Colonic mucosa (tissue), 4 donors: ENCODE measurements at places on chromosomes 6 and 20. TPM values are rescaled to one million over a fixed set of nuclear protein-coding genes. Genes with fewer than 3 reads are reported as not detected.

DNA sequence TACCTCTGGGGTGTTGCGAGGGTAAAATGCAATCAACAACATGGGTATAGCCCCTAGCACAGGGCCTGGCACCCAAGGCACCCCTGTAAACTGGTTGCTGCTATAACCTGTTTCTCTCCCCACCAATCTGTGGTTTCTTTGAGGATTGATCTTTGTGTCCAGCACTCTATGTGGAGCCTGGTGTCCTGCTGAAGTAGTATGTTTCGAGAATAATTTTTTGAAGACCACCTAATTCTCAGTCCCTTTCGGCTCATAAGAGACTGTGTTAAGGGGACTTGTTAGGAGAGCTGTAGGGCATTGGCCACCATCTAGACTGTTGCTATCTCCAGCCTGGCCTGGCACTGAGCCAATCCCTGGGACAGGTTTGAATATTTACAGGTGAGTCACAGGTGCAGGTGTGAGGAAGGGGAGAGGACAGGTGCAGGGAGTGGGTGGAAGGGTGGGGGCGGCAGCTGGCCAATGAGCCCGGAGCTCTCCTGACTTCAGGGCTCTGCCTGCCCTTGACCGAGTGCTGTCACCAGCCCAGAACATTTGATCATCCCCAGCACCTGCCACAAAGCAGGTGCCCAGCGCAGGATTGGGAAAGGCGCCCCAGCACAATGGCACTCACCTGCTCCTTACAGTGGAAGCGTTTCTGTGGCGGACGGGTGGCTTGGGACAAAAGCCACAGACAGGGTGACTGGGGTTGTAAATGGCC lies 8.1 kb upstream of the C20orf144 start:
- peak; percentile 94 for DNase-seq

SIRPB1 gene
- 1.0 TPM for total RNA-seq

DNA sequence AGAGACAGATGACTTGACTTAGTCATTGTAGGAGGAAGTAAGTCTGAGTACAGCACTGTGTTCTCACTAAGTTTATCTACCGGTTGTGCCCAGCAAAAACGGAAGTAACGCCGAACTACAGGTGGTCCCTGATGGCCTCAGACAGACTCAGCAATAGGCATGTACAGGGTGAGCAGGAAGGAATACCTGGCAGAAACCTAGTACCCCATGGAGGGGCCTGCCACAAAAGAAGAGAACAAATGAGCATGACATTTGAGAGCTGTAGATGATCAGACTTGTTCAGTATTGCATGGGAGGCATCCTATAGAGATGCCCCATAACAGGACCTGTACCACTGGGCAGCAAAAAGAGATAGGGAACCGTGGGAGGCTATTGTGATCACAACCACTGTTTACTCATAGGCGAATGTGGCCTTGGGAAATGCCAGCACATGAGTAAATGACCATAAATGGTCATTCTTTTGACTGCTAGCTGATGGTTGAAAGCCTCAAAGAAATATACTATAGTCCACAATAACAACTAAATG lies 106.4 kb upstream of the TAB2 start:
- DNase-seq = no peak

MLIP gene
- 1.2 TPM for total RNA-seq

- no peak for DNase-seq
Measured at GRCh38 chr20:62935968-62936585, 1.9 kb upstream of the GID8 start.

- DNase-seq = no peak
Measured at GRCh38 chr20:53793783-53794383, 200.2 kb upstream of the ZNF217 start.

FOXC1 gene
- 0.69 TPM for total RNA-seq

DNA sequence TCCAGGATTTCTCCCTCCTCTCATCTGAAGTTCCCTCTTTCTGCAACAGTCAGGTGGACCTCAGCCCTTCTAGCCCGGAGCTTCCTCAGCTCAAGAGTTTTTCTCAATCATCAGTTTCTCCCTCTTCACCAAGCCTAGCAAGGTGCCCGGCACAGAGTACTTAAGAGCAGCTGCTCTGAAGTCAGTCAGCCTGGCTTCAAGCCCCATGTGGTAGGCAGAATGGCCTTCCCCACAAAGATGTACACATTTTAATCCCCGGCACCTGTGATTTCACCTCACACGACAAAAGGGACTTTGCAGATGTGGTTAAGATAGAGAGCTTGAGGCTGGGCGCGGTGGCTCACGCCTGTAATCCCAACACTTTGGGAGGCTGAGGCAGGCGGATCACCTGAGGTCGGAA lies 15.1 kb upstream of the RBPJL start:
- DNase-seq = no peak

MOXD1 gene
- 5.6 TPM for total RNA-seq

GRCh38 chr20:25081065-25081729 lies 744 bp downstream of the VSX1 start:
- no peak for DNase-seq

GRCh38 chr6:225907-226306 lies 66.4 kb upstream of the DUSP22 start:
- DNase-seq = no peak

- DNase-seq = peak; percentile 70
Measured at GRCh38 chr6:2209226-2209809, 36.1 kb downstream of the GMDS start.

- DNase-seq = no peak
Measured at GRCh38 chr6:54698974-54699373, 147.6 kb upstream of the FAM83B start.
